ENCODE measurements at places on chromosomes 1 and 21.

GRCh38 chr1:167938080-167938636 is 1.3 kb upstream of the MPC2 start:
- DNase-seq, result no peak

DNA sequence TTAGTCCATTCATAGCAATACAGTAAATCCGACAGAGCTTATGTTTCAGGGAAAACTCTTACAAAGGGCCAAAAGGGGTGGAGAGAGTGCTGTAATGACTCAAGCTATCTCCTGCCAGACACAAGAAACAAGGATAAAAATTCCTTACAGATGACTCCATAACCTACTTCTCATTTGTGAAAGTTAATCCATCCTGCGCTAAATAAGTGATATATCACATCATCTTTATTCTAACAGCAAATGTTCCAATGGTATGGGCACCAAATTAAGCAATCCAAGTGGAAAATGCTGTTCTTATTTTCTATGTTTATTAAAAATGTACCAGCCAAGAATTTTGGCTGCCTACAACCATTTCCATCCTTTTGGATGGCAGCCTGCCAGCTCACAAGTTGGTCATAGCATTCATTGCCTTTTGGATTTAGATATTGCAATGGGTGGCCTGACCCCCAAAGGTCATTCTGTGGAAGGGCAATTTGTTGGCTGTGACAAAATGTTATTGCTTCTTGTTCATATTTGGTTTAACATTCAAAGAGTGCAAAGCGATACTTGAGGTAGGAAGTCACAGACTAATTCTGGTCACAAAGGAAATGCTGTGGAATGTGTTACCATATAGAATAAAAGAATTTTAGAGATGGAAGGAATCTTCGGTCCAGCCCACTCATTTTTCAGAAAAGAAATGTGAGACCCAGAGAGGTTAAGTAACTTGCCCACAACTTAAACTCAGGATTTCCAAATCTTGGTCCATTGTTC is 2.8 kb upstream of the ENAH start:
- DNase-seq, result peak; percentile 96

GRCh38 chr1:84603941-84604830 is 29.9 kb upstream of the CTBS start:
- DNase-seq, result peak; percentile 98

- DNase-seq, result peak; percentile 73
Observed at GRCh38 chr1:17045634-17046333, 8.0 kb downstream of the SDHB start.

DNA sequence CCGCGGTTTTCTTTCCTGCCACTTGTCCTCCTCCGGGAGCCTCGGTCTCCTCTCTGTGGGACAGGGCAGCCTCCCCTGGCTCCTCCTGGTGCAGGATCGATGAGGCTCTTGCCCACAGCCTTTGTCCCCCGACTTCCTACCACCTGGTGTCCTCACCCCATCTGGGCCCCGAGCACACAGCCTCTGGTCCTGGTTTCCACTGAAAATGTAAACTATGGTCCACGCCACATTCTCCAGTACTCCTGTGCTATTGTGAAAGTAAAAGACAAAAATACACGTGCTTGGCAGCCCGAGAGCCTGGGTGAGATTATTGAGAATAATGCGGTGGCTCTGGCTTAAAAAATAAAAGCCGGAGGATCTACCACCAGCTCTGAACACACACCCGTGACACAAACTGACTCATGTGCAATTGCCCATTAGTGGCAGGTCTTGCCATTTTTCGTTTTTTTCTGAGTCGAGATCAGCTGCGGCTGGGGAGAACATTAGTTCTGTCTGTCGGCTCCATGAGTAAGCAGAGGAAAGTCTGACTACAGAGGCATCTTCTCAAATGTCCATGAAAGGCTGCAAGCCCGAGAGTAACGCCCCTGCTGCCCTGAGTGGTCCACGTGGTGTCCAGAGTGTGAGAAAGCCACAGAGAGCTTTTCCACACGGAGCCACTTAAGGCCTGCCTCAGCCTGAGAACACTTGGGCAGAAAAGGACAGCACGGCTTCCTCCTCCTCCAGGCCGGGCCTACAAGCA is 5.7 kb upstream of the COL6A2 start:
- DNase-seq, result peak; percentile 97
